M059J (cell line): ENCODE measurements at places on chromosomes 12 and 14. TPM values are rescaled to one million over a fixed set of nuclear protein-coding genes. Genes with fewer than 3 reads are reported as not detected.

Gene AGAP2
- total RNA-seq: 0.07 TPM in 1 of 2 replicates, not detected in the other

Gene AKAP5
- 3.9 and 4.9 TPM in 2 replicates for total RNA-seq

Gene GPD1
- 0.20 TPM in 1 of 2 replicates, not detected in the other for total RNA-seq

GRCh38 chr14:86961106-86961716 lies 1031.8 kb downstream of the GALC start:
- no peak for DNase-seq

- DNase-seq: no peak
Observed at GRCh38 chr14:97376310-97376709, 579.1 kb downstream of the VRK1 start.

Gene STYK1
- 1.6 and 5.9 TPM in 2 replicates for total RNA-seq

DNA sequence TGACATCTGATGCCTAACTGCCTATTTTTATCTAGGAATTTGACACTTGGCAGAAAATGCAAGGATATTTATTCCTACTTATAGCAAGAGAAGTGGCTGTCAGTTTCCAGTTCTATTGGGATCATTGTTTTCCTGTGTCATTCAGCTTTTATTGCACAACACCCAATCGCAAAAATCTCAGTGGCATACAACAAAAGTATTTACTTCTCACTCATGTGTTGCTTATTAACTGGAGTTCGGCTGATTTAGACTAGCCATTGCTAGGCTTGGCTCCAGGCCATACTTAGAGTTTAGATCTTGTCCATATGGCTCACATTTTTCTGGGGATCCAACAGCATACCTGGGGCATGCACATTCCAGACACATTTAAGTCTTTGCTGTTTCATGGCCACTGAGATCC lies 218.6 kb upstream of the SYT1 start:
- DNase-seq: peak; percentile 1

DNA sequence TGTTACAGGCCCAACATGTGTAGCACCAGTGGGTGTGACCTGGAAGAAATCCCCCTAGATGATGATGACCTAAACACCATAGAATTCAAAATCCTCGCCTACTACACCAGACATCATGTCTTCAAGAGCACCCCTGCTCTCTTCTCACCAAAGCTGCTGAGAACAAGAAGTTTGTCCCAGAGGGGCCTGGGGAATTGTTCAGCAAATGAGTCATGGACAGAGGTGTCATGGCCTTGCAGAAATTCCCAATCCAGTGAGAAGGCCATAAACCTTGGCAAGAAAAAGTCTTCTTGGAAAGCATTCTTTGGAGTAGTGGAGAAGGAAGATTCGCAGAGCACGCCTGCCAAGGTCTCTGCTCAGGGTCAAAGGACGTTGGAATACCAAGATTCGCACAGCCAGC lies 8.6 kb downstream of the BCL2L14 start:
- peak; percentile 38 for DNase-seq

Gene MSI1
- total RNA-seq: not detected in 2 replicates

- DNase-seq: peak; percentile 39
Observed at GRCh38 chr12:57735198-57735855, 3.2 kb downstream of the AGAP2 start.

Gene LRP1-AS
- not detected in 2 replicates for total RNA-seq

DNA sequence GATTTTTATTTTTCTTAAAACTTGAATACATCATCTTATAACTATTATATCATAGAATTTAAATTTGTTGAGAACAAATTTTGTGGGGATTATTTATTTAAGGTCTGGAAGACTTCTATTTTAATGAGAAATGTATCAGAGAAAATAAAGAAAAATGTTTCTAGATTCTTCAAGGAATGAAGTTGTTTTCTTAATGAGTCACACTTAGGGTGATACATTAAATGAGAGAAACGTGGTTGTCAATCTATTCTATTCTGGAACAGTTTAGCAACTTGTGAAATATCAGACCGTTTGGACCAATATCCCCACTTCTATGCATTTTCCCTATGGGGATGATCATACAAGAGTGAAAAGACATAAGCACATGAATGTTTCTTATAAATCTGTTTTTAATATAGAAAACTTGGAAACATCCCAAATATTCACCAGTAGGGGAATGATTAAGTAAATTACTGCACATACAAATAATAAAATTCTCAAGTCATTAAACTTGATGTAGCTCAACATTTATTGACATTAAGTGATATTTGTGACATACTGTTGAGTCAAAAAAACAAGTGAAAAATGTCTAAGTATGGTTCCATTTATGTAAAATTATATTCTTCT lies 88.5 kb downstream of the E2F7 start:
- peak; percentile 7 for DNase-seq
